Peyer's patch (tissue), 4 donors: ENCODE measurements at places on chromosomes 4 and X. TPM values are rescaled to one million over a fixed set of nuclear protein-coding genes. Genes with fewer than 3 reads are reported as not detected.

DNA sequence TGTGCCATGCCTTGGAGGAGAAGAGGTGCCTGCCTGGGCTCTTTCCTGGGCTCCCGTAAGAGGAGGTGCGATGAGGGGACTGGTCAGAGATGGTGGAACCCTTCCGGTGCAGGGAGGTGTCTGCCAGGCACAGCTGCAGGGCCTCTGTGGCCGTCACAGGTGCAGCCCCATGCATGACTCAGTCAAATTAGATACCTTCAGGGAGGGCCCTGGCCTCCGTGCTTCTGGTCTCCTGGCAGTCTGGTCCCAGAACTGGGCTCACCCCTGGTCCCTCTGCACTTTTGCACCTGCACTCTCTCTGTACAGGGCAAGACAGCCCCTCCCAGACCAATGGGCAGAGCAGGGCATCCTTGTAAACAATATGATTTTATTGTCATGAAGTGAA lies 49.9 kb upstream of the LRPAP1 start:
- DNase-seq = no peak

DNA sequence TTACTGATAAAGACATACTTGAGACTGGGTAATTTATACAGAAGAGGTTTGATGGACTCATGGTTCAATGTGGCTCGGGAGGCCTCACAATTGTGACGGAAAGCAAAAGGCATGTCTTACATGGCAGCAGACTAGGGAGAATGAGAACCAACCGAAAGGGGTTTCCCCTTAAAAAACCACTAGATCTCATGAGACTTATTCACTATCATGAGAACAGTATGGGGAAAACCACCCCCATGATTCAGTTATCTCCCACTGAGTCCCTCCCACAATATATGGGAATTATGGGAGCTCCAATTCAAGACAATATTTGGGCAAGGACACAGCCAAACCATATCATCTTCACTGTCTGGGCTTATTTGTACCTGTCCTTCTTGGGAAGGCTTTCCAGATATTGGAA lies 22.8 kb upstream of the MUC7 start:
- no peak for DNase-seq

DNA sequence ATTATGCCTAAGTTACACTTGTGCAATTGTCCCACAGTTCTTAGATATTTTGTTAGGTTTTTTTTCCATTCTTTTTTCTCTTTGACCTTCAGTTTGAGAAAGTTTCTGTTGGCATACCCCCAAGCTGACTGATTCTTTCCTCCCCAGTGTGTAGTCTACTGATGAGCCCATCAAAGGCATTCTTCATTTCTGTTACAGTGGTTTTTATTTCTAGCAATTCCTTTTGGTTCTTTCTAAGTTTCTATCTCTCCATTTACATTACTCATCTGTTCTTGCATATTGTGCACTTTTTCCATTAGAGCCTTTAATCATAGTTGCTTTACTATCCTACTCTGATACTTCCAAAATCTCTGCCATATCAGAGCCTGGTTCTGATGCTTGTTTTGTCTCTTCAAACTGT lies 31.9 kb downstream of the CASP6 start:
- no peak for DNase-seq

- no peak for DNase-seq
Measured at GRCh38 chr4:152590179-152591031, 54.5 kb upstream of the FBXW7 start.

- no peak for DNase-seq
Measured at GRCh38 chr4:34893382-34893781, 1350.9 kb downstream of the ARAP2 start.

- no peak for DNase-seq
Measured at GRCh38 chrX:21745756-21746155, 12.2 kb downstream of the SMPX start.

- DNase-seq = no peak
Measured at GRCh38 chrX:11261260-11261659, 32.0 kb upstream of the AMELX start.

DNA sequence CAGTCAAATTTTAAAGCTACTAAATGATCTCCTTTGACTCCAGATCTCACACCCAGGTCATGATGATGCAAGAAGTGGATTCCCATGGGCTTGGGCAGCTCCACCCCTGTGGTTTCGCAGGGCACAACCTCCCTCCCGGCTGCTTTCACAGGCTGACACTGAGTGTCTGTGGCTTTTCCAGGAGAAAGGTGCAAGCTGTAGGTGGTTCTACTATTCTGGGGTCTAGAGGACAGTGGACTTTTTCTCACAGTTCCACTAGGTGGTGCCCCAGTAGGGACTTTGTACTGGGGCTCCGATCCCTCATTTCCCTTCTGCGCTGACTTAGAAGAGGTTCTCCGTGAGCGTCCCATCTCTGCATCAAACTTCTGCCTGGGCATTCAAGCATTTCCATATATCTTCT lies 845.2 kb downstream of the PCDH18 start:
- DNase-seq = no peak

GRCh38 chr4:110033355-110034025 lies 120.8 kb downstream of the EGF start:
- DNase-seq = no peak

DNA sequence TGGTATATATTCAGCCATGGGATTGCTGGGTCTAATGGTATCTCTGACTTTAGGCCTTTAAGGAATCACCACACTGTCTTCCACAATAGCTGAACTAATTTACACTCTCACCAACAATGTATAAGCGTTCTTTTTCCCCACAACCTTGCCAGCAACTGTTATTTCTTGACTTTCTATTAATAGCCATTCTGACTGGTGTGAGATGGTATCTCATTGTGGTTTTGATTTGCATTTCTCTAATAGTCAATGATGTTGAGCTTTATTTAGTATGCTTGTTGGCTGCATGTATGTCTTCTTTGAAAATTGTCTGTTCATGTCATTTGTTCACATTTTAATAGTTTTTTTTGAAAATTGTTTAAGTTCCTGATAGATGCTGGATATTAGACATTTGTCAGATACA lies 235.2 kb downstream of the HEPH start:
- DNase-seq = no peak

DNA sequence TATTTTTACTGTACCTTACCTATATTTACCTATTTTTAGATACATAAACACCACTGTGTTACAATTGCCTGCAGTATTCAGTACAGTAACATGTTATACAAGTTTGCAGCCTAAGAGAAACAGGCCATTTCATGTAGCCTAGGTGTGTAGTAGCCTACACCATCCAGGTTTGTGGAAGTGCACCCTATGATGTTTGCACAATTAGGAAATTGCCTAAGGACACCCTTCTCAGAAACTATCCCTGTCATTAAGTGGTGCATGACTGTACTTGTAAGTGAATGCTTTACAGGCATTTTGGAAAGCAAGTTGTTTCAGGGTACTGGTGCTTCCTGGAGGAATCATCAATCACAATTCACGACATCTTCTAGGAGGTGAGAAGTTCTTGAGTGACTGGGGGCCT lies 991.8 kb upstream of the SLIT2 start:
- no peak for DNase-seq

GRCh38 chr4:144903953-144904711 lies 193.9 kb downstream of the ANAPC10 start:
- no peak for DNase-seq

DNA sequence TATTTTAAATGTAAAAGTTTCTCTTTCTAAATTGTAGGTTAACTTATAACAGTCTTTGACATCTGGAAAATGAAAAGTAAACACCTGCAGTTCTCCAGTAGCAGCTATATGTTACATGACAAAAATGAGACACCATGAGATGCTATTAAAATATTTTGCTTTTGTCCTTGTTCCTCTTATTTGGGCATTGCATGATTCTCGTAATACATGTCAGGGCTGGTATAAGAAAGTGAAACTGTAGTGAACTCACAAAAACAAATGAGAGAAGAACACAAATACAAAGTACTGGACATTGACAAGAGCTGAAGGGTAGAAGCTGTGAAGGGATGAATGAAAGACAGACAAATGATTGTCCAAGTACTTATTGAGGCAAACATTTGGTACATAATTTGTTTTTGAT lies 9.0 kb downstream of the GK2 start:
- DNase-seq = no peak

DNA sequence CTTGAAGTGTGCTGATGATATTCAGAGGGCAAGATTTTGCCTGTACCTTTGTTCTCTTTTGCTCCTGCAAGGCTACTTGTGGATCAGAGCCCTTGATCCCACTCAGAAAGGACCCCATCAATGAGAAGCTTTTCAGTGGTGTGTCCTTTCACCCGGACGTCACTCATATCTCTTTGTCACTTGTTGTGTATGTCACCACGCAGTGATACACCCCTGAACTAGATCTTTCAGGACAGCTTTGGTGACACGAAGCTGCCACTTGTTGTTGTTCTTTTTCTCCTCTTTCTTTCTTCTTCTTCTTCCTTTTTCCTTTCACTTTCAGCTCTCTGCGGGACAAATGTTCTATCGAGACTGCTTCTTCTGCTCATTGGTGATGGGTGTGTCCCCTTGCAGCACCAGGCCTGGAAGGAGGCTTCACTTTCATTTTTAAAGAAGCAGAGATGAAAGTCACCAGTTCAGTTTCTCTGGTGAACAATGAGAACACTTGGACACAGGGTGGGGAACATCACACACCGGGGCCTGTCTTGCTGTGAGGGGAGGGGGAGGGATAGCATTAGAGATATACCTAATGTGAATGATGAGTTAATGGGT lies 83.6 kb downstream of the NBDY start:
- peak; percentile 2 for DNase-seq

DNA sequence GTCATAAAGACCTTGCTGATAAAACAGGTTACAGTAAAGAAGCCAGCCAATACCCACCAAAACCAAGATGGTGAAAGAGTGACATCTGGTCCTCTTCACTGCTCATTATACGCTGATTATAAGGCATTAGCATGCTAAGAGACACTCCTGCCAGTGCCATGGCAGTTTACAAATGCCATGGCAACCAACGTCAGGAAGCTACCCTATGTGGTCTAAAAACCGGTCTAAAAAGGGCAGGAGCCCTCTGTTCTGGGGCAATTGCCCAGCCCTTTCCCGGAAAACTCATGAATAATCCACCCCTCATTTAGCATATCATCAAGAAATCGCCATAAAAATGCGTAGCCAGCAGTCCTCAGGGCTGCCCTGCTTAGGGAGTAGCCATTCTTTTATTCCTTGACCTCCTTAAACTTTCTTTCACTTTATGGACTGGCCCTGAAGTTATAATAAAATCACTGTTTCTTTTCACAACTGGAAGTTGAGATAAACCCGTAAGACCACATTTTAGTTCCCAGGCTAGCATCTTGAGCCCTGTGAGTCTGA lies 260.5 kb upstream of the FAT1 start:
- no peak for DNase-seq

- no peak for DNase-seq
Measured at GRCh38 chr4:155952501-155952901, 1.2 kb downstream of the CTSO start.

- no peak for DNase-seq
Measured at GRCh38 chr4:78796526-78796925, 20.4 kb downstream of the BMP2K start.

DNA sequence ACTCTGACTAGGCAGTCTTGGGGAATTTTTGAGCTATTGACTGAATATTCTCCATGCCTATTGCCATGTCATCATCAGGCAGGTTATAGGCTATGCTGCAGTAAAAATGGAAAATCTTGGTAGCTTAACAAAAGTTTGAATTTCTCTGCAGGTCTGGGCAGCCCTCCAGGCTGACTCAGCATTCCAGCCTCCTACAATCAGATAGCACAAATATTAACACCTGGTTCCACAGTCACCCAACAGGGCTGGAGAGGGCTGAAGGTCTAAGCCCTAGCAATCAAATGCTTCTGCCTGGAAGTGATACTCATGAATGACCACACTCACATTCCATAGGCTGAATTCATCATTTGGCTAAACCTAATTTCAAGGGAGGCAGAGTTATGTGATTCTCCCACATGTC lies 9.6 kb upstream of the PPP3CA start:
- no peak for DNase-seq

DNA sequence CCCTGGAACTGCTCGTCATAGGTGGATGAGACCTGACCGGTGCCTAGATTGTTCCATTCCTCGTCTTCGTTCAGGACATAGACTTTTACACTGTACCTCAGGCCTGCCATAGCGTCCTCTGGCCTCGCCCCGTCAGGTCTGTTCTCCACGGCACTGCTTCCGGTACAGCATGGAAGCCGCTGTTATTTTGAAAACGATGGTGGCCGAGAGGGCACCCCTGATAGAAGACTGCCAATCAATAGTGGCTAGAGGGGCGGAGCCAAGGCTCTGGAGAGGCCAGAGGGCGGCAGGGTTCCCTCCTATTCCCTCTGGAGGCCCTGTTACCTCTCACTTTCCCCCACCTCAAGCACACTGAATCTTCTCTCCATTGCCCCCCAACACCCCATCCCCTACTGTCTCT lies at the start of gene PPP4R3C:
TSS of gene PPP4R3C (minus strand) at position 155 of the 400 bp plus-strand sequence. CDS start at position 110, 45 bp downstream.
- no peak for DNase-seq

The TEX11 gene
- total RNA-seq = not detected

The SOX3 gene
- not detected for total RNA-seq

The USP17L26 gene
- total RNA-seq = not detected

The CXCL5 gene
- total RNA-seq = not detected

The RHOXF2 gene
- total RNA-seq = not detected
